HepG2 (cell line): ENCODE measurements at places on chromosomes 7 and 10. TPM values are rescaled to one million over a fixed set of nuclear protein-coding genes. Genes with fewer than 3 reads are reported as not detected.

CTTNBP2 gene
- not detected in 2 replicates for total RNA-seq

- no peaks in the 10 kb centered on the region for H3K4me1 ChIP-seq
- no peak overlapping the region for H3K4me3 ChIP-seq
- no peak for DNase-seq
- no peak overlapping the region for H3K27ac ChIP-seq
These were observed 341.1 kb downstream of the CXCL12 start for GRCh38 chr10:44043646-44044375.

DNA sequence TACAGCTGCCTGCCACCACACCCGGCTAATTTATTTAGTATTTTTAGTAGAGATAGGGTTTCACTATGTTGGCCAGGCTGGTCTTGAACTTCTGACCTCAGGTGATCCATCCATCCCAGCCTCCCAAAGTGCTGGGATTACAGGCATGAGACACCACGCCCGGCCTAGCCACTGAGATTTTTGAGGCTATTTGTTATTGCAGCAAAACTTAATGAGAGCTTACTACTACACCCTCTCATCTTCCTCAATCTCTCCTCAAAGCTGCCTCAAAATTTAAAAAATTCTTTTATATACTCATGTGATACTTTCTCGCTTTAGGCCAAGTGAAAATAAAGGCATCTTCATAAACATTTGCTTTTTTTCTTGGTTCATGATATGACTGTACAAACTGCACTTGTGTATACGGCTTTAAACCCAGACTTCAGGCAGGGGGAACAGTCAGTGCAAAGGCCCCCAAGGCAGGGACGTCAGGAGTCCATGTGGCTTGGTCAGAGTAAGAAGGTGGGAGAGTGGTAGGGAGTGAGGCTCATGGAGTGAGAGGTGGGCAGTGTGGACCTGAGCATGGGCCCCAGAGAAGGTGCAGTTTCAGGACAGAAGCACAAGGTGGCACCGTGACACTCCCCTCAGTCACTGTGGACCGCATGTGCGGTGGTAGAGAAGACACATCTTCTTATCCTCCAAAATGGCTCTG, 55.5 kb downstream of the SYPL1 start:
- no peaks in the 10 kb centered on the region for H3K36me3 ChIP-seq
- DNase-seq: peak; percentile 62
- no peak overlapping the region for H3K4me3 ChIP-seq
- H3K27me3 ChIP-seq: peaks cover 17% of the 10 kb centered on the region; the same call in 2 of the 3 replicates
- H3K4me1 ChIP-seq: peaks cover 33% of the 10 kb centered on the region
- no peak overlapping the region for H3K27ac ChIP-seq

DNA sequence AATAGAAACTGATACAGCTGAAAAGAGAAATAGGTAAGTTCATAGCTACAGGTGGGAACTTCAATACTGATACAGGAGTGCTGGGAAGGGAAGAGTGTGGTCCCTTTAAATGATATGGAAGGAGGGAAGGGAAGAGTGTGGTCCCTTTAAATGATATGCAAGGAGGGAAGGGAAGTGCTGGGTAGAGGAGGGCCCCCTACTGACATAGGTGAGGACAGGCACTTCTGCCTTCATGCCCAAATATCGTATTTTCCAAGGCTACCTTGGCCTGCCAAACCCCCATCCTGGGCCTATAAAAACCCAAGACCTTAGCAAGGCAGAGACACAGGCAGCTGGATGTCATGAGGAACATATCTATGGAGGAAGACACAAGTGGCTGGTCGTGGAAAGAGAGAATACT, 92.3 kb downstream of the MAGI2 start:
- DNase-seq: no peak
- no peak overlapping the region for H3K4me3 ChIP-seq
- H3K27ac ChIP-seq: no peak overlapping the region
- 0 out of 2 replicates have a peak, but pooled peaks cover 5% of the 10 kb centered on the region for H3K4me1 ChIP-seq
- no peaks in the 10 kb centered on the region for H3K27me3 ChIP-seq
- H3K36me3 ChIP-seq: no peaks in the 10 kb centered on the region

GRCh38 chr10:103603382-103603781, 109.9 kb downstream of the NEURL1 start:
- H3K27ac ChIP-seq: no peak overlapping the region
- H3K4me1 ChIP-seq: no peaks in the 10 kb centered on the region
- no peak for DNase-seq
- H3K36me3 ChIP-seq: peaks cover 22% of the 10 kb centered on the region
- no peaks in the 10 kb centered on the region for H3K27me3 ChIP-seq
- H3K4me3 ChIP-seq: no peak overlapping the region

GRCh38 chr10:79246606-79247275, 100.5 kb upstream of the PPIF start:
- no peaks in the 10 kb centered on the region for H3K27me3 ChIP-seq
- no peak overlapping the region for H3K27ac ChIP-seq
- peaks cover 36% of the 10 kb centered on the region; the same call in 2 of the 3 replicates for H3K36me3 ChIP-seq
- no peak overlapping the region for H3K4me3 ChIP-seq
- DNase-seq: no peak

DNA sequence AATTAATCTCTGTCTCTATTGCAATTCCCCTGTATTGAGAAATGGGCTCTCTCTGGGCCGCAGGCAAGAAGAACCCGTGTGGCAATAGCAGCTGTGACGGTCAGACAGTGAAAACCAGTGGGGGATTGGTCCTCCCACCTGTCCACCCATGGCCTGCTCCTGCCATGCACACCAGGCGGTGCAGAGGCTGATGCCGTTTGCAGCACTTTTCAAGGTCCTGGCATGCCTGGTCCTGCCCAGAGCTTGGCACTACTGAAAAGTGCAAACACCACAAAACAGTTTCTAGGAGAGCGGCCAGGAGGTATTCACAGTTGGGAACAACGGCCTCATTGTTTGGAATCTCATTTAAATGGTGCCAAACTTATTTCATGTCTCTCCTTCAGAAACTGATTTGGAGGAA, 41.5 kb downstream of the PSPH start:
- H3K4me3 ChIP-seq: no peak overlapping the region
- DNase-seq: peak; percentile 65
- H3K36me3 ChIP-seq: peaks cover 8% of the 10 kb centered on the region

PNLIP gene
- total RNA-seq: not detected in 2 replicates

DNA sequence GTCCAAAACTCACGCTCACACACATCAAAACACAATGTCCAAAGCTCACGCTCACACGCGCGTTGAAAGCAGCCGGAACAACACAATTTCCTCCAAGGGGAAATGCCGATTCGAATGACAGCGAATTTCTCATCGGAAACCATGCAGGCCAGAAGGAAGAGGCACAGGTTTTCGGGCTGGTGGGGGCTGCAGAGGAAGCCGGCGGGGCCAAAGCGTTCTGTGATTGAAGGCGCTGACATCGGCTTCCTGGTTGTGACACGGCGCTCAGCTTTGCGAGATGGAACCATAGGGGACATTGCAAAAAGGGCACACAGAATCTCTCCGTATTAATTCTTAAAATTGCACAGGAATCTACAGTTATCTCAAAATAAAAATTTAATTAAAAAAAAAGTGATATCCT, 61.3 kb downstream of the FOXL3 start:
- peaks cover 7% of the 10 kb centered on the region; the same call in 1 of the 2 replicates for H3K27me3 ChIP-seq
- DNase-seq: no peak
- H3K4me3 ChIP-seq: no peak overlapping the region
- H3K27ac ChIP-seq: no peak overlapping the region
- no peaks in the 10 kb centered on the region for H3K36me3 ChIP-seq

GRCh38 chr10:93940881-93941280, 47.1 kb downstream of the SLC35G1 start:
- H3K4me1 ChIP-seq: no peaks in the 10 kb centered on the region
- H3K36me3 ChIP-seq: no peaks in the 10 kb centered on the region
- H3K27me3 ChIP-seq: no peaks in the 10 kb centered on the region

DNA sequence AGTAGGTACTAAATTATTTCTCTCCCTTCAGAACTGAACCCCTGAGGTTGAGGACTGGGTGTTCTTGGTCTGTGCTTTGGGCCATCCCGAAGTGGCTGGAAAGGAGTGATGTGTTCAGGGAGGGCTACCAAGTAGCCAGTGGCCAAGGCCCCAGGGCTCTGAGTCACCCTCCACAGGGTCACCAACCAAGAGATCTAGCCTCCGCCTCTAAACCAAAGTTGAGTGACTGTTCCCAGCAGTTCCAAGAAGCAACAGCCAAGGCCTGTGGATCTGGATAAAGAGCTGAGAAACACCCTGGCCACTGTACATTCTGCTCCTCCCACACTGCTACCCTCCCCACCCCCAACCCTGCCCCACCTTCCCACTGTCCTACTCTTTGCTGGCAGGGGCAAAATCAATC, 35.5 kb upstream of the KCNMA1 start:
- H3K27me3 ChIP-seq: no peaks in the 10 kb centered on the region; the same call in 2 of the 3 replicates
- H3K4me3 ChIP-seq: no peak overlapping the region
- no peak for DNase-seq
- H3K27ac ChIP-seq: no peak overlapping the region
- no peaks in the 10 kb centered on the region for H3K36me3 ChIP-seq
- no peaks in the 10 kb centered on the region for H3K4me1 ChIP-seq

INHBA gene
- total RNA-seq: not detected in 2 replicates

- no peaks in the 10 kb centered on the region for H3K27me3 ChIP-seq
- H3K4me1 ChIP-seq: no peaks in the 10 kb centered on the region
- no peak for DNase-seq
- no peaks in the 10 kb centered on the region for H3K36me3 ChIP-seq
These were observed 489.4 kb upstream of the SORCS1 start for GRCh38 chr10:107653832-107654287.

- H3K27me3 ChIP-seq: peaks cover 2% of the 10 kb centered on the region
- no peak overlapping the region for H3K27ac ChIP-seq
- DNase-seq: no peak
- no peaks in the 10 kb centered on the region for H3K36me3 ChIP-seq
- H3K4me3 ChIP-seq: no peak overlapping the region
These were observed 72.0 kb downstream of the GOLGA7B start for GRCh38 chr10:97921581-97922021.

DNA sequence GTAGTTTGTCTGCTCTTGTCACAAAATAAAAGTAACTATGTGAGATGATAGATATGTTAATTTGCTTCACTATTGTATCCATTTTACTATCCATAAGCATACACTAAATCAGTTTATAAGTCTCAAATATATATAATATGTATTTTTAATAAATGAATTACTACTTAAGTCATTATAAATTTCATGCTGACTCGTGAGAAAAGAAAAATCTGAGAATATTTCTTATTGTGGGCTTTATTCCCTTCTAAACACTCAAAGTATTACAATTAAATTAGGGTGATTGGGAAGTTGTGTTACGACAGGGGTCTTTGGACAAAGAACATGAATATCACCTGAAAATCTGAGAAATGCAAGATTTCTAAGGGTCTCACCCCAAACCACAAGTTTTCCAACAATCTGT, 48.7 kb upstream of the RELN start:
- H3K36me3 ChIP-seq: no peaks in the 10 kb centered on the region
- H3K27ac ChIP-seq: no peak overlapping the region
- H3K27me3 ChIP-seq: no peaks in the 10 kb centered on the region
- DNase-seq: no peak
- H3K4me3 ChIP-seq: no peak overlapping the region
- H3K4me1 ChIP-seq: peaks cover 42% of the 10 kb centered on the region

OGDHL gene
- total RNA-seq: 1.6 and 3.0 TPM in 2 replicates

PRTFDC1 gene
- total RNA-seq: not detected in 2 replicates

C10orf105 gene
- total RNA-seq: not detected in 2 replicates

DNA sequence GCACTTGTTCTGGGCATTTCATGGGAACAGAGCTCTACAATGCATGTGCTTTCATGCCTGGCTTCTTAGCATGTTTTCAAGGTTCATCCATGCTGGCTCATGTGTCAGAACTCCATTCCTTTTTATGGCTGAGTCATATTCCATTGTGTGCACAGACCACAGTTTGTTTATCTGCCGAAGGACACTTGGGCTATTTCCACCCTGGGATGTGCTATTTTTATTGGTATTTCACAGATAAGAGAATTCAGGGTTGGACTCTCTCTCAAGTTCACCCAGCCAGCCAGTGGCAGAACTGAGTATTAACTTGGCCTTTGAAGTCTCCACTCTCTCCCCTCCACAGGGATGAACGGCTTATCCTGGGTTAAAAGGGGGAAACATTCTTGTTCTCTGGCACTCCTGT, 190.7 kb upstream of the GPR26 start:
- H3K27me3 ChIP-seq: peaks cover 7% of the 10 kb centered on the region; the same call in 2 of the 3 replicates
- DNase-seq: peak; percentile 5
- no peaks in the 10 kb centered on the region for H3K36me3 ChIP-seq
- no peak overlapping the region for H3K4me3 ChIP-seq

SOSTDC1 gene
- total RNA-seq: not detected in 2 replicates

GRCh38 chr7:81138870-81139269, 220.0 kb upstream of the SEMA3C start:
- H3K27ac ChIP-seq: no peak overlapping the region
- H3K36me3 ChIP-seq: no peaks in the 10 kb centered on the region
- H3K27me3 ChIP-seq: no peaks in the 10 kb centered on the region
- no peak for DNase-seq
- no peak overlapping the region for H3K4me3 ChIP-seq

EFCAB10 gene
- total RNA-seq: 0.34 and 0.40 TPM in 2 replicates
